ENCODE measurements at places on chromosomes 3 and 15.

- DNase-seq = no peak
Observed at GRCh38 chr3:76756577-76756976, 283.3 kb upstream of the ROBO2 start.

DNA sequence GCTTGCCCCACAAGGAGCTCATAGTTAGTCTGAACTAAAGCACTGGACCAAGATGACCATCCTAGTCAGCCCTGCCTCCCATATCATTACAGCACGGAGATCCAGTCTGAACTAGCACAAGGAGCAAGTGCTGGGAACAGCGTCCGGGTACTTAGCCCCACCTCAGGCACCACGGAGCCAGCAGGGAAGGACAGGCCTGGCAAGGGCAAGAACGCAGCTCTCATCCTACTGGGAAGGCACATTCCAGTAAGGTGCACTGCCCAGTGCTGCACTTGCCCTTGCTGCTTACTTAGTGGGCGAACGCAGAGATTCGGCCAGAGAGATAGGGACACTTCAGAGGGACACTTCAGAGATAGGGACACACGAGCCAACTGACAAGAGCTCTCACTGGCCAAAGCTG lies 27.6 kb downstream of the SEC61A1 start:
- no peak for DNase-seq

- no peak for DNase-seq
Observed at GRCh38 chr3:191342411-191342810, 12.1 kb upstream of the UTS2B start.

DNA sequence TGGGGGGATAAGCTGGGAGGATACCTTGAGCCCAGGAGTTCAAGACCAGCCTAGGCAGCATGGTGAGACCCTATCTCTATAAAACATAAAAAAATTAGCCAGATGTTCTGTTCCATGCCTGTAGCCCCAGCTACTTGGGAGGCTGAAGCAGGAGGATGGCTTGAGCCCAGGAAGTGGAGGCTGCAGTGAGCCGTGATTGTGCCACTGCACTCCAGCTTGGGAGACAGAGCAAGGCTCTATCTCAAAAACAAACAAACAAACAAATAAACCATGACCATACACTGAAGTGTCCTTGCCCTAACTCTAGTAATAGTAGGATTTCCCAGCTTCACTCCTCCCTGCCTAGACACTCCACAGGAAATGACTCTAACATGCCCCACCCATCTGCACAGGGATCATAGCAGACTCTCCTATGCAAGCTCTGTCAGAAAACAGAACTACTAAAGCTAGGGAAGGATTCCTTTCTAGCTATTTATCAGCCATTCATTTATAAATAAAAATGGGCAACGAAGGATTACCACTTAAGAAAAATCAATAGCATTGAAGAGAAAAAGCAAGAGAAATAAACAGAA lies 4.6 kb downstream of the ERICH6 start:
- DNase-seq = no peak

- DNase-seq = no peak
Observed at GRCh38 chr3:175564363-175564762, 705.2 kb downstream of the NAALADL2 start.

- DNase-seq = no peak
Observed at GRCh38 chr3:50393061-50393460, 33.7 kb upstream of the TMEM115 start.

- no peak for DNase-seq
Observed at GRCh38 chr15:35197306-35197705, 112.2 kb upstream of the NANOGP8 start.

DNA sequence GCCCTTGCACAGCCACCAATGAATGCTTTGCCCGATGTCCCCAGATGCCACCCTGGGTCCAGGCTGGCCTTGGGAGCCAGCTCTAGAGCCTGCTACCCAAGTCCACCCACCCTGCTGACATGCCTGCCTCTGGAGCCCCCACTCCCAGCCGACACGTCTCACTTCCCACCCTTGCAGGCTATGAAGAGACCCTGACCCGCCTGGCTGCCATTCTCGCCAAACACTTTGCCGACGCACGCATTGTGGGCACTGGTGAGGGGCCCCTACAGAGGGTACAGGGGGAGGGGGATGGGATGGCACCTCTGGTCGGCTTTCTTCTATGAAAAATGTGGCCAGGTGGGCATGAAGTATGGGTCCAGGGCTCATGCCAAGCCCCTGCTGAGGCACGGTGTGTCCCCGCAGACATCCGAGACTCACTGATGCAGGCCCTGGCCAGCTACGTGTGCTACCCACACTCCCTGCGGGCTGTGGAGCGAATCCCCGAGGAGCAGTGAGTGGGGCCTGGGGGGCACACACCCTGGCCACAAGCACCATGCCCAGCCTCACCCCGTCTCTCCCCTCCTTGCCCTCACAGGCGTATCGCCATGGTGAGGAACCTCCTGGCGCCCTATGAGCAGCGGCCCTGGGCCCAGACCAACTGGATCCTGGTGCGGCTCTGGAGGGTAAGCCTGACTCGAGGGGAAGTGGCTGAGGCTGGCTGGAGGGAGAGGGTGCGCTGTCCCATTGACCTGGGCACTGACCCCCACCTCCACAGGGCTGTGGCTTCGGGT lies 6.0 kb downstream of the AMIGO3 start:
- DNase-seq = no peak

DNA sequence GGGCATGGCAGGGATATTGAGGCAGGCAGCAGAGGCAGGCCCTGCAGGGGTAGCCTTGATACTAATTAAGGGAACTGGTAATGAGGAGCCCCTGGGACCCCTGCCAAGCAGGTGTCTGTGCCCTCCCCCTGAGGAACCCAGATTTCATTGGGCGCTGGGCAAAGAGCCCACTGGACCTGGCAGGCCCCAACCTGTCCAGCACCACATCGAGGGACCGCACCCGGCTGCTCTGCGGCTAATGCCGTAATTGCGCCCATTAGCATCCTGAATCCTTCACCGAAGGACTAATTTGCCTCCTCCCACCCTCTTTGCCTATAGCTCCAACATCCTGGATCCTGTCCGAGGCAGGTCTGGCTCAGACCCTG lies 13.7 kb upstream of the SEMA3B start:
- no peak for DNase-seq

DNA sequence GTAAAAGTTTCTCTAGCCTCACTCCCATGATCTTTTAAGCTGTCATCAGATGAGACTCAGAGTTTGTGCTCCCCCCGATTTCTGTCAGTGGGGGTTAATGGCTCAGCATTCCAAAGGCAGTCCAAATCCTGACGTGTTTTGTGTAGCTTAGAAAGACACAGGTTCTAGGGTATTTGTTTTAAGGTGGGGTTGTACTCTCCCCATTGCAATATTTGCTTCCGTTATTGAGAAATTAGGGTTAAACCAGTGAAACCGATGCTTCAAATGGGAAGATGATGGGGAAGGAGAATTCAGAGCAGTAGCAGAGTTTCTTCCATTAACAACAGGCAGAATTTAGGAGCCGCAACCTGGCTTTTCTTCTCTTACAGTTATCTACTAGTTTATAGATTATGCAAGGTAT lies 3.4 kb downstream of the PIGB start:
- no peak for DNase-seq

DNA sequence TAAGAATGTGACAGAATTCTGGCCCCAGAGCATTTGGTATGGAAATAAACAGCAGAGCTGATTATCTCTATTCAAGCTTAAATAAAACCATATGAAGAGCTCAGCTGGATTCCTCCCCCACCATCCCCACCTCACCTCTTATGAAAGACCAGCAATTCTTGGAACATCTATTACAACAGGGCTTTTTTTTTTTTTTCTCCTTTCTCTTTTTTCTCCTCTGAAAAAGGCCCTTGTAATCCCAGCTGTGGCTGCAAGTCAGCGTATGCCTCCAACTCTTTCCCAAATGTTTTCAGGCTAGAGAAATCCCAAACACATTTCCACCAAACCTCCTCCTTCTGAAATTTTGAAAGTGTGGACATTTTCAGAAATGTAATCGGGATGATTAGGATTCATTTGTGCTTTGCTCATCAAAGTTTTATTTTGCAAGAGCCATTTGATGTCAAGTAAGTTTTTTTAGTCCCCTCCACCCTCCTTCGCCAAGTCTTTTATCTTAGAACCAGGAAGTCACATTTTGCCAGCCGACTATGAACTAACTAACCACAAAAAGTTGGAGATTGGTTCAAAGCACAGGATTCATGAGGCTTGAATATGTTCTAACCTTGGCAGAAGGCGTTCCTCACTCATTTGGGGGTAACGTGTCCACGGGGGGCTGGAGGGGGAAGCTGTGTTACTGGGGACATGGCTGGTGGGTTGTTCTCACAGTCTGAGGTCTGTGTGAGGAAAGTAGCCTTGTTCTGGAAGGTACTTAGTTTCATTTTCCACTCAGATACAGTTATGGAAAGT lies 142.0 kb upstream of the PDZRN3 start:
- DNase-seq = no peak

DNA sequence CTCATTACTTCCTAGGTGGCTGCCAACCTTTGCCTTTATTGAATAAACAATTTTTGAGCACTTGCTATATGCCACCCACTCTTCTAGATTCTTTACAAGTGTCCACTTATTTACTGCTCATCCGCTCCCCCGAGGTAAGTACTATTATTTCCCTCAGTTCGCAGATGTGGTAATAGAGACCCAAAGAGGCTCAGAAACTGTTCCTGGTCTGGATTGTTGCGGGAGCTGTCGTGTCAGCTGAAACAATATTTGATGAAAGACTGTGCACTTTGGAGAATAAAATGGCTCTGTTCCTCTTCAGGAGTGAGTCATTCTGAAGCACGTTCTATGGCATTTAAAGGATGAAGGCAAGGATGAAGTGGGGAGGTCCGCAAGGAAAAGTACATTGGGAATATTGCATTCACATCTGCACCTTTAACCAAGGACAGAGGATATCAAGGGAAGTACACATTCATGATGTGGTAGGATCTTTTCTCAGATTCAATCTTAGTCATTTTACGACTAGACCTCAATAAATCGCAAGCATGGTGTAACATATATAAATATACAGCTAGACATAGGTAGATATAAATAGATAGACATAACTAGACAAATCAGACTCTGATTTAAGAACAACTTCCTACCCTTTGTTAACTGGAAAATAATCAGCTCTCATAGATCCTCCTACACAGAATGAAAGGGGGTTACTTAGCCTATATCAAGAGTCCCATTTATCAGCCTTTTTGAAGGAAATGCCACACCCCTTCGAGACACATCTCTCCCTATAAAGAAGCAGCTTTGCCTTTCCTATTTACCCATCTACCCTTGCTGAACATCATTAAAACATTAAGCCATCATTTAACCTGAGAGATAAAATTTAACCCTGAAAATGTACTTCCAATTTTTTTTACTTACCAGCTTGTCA lies 70.3 kb downstream of the RORA start:
- no peak for DNase-seq

Measured in activated CD4-positive, alpha-beta T cell treated with anti-CD3 and anti-CD28 coated beads for 24 hours (primary cell).